Mesendoderm (in vitro differentiated cells): ENCODE measurements at places on chromosomes 12 and 14.

- DNase-seq, result no peak
Measured at GRCh38 chr12:1702713-1703112, 11.8 kb downstream of the ADIPOR2 start.

DNA sequence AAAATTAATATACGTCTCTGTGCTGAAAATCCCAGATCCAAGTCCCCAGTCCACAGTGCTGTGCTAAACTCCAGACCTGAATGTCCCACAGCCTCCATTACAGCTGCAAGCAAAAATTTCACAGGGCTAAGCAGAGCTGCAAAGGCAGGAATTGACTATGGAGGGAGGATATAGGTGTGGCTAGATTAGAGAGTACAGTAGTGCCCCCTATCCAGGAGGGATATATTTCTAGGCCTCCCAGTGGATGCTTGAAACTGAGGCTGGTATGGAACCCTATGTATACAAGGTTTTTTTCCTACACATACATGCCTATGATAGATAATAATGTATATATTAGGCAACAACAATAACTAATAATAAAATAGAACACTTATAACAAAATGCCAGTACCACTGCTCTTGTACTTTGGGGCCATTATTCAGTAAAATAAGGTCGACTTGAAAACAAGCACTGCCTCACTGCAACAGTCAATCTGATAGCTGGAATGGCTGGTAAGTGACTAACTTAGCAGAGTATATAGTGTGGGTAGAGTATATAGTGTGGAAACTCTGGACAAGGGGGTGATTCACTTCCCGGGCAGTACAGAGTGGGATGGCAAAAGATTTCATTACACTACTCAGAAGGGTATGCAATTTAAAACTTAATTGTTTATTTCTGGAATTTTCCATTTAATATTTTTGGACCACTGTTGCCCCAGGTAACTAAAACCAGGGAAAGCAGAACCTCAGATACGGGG lies 82.7 kb downstream of the C14orf132 start:
- DNase-seq, result no peak

DNA sequence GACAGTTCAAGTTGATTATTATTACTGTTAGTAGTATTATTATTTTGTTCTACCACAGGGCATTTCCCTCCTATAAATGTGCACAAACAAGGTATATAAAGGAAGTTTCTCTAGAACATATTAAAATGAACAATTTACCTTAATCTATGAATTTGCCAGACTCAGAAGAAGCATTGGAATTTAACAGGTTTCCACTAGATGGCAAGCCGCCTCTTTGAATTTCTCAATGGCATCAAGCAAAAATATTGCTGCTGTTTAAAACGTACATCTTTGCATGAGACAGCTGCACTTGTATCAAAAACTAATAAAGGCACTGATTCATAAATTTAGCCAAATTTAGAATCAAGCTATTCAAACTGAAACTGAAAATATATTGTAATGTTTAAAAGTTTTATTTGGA lies 34.6 kb upstream of the MIS18BP1 start:
- DNase-seq, result no peak

DNA sequence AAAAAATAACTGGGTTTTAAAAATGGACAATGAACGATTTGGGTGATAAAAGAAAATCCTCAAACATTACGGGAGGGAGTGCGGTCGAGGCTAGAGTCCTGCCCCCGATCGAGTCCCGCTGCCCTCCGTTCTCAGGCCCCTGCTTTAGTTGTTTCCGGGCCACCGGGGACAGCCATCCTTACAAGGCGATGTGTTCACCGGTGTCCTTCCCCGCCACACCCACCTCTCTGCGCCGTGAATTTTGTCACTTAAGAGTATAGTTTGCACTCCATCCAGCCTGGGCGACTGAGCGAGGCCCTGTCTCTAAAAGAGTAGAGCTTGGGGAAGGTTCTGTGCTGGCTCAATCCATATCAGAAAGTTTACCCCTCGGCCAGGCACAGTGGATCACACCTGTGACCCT lies 2.9 kb downstream of the ULK1 start:
- no peak for DNase-seq

DNA sequence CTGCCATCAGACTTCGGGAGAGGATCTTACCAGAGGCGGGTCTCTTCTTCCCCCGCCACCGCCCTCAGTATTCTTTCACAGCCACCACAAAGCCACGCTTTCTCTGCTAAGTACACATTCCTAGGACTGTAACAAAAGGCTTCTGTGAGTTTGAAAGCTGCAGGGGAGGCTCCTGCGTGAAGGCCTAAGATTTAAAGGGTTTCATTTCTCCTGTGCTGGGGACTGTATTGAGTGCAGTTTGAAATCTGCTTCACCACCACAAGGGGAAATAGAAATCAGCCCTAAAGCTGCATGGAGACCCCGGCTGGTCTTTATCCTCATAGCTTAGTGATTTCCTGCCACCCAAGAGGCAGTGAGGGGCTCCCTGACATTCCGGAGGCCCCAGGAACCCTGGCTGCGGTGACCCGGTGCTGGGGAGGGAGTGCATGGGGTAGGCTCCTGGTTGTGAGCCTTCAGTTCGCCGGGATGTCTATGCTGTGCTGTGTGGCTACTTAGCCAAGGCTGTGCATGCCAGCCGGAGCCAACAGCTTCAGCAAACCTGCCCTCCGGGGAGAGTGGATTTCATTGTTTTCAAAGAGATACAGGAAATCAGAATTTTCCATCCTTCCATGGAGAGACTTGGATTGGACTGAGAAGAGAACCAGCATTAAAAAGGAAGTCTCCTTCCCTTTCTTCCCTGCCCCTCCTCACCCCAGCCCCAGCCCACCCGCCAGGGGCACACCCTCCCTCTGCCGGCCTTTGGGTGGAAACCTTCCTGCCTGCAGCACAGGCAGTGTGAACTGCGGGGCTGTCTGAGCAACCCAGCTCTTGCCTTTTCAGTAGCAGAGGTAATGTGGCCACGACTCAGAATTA lies 163.3 kb downstream of the ETV6 start:
- peak; percentile 79 for DNase-seq

DNA sequence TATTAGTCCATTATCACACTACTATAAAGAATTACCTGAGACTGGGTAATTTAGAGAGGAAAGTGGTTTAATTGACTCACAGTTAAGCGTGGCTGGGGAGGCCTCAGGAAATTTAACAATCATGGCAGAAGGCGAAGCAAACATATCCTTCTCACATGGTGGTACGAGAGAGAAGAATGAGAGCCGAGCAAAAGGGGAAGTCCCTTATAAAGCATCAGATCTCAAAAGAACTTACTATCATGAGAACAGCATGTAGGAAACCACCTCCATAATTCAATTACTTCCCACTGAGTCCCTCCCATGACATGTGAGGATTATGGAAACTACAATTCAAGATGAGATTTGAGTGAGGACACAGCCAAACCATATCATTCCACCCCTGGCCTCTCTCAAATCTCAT lies 422.6 kb downstream of the MDGA2 start:
- DNase-seq, result no peak

DNA sequence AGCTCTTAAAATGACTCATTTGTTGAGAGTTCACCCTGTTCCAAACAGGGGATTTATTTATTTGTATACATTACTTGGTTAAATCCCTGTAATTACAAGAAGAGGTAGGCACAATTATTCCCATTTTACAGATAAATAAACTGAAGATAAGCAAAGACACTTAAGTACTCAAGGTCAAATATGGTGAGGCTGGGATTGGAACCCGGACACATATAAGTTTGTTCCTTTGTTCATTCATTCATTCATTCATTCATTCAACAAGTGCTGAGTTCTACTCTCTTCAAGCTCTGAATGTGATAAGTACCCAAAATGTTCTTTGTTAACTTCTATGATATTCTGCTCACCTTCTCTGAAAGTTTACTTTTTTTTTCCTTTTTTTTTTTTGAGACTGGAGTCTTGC lies 2.4 kb upstream of the TRIM9 start:
- DNase-seq, result no peak

GRCh38 chr14:30813216-30813615 lies 61.1 kb upstream of the COCH start:
- no peak for DNase-seq

DNA sequence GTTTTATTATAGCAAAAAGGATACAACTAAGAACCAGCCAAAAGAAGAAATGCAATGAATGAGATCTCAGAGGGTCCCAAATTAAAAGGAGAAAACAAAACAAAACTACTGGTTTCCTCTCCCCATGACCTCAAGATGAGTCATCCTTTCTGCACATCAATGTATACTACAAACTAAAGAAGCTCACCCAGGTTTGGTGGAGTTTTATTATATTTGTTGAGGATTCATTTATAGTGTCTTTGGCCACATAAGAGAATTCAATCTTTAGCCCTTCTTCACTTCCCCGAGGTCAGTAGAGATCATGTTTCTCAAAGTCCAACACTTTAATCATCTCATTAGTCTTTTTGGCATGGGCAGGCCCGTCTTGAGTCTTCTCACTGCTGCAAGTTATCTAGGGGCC lies 210.6 kb downstream of the SLC6A15 start:
- no peak for DNase-seq

GRCh38 chr12:75437564-75437963 lies 43.0 kb upstream of the GLIPR1 start:
- peak; percentile 68 for DNase-seq

DNA sequence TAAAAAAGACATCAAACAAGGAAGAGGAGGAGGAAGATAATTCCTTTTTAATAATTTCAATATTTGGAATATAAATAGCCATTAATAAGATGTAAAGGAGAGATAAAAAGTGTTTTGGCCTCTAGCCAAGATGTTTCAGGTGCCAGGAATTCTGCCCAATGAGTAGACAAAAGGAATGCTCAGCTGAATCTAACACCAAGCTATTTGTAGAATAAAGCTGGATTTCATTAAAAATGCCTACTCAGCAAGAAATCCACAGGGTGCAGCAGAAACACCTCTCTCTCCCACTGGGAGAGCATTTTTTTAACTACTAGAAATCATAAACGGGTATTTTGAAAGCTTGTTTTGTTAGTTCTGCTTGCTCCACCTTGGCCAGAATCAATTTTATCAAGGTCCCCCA lies 4.1 kb upstream of the STAB2 start:
- no peak for DNase-seq

GRCh38 chr12:76764856-76765255 lies 941 bp downstream of the ZDHHC17 start:
- no peak for DNase-seq

- DNase-seq, result no peak
Measured at GRCh38 chr12:75960954-75961661, 70.5 kb downstream of the PHLDA1 start.

DNA sequence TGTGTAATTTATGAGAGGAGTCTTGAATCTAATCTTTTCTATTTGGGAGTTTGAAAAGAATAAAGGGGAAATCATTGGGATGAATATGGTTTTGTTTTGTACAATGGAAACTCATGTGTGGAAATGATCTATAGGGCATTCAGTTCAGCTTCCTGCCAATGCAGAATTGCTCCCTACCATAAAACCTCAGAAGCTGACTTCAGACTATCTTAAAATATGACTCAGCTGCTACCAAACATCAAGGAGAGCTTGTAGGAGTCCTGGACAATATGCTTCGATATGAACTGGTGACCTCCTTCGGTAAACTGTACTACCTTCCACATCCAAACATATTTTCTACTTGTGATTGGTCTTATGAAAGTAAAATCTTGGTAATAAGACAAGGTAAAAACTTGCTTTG lies 160.6 kb downstream of the CAPZA3 start:
- no peak for DNase-seq

- DNase-seq, result no peak
Measured at GRCh38 chr14:70148911-70149595, 39.7 kb downstream of the SLC8A3 start.

- no peak for DNase-seq
Measured at GRCh38 chr12:85281636-85282312, 1.8 kb downstream of the ALX1 start.

- DNase-seq, result no peak
Measured at GRCh38 chr14:89178800-89179535, 238.1 kb downstream of the FOXN3 start.

GRCh38 chr12:112908548-112908947 lies 1.8 kb downstream of the OAS1 start:
- no peak for DNase-seq

- DNase-seq, result no peak
Measured at GRCh38 chr12:64009321-64010068, 165.0 kb downstream of the SRGAP1 start.

DNA sequence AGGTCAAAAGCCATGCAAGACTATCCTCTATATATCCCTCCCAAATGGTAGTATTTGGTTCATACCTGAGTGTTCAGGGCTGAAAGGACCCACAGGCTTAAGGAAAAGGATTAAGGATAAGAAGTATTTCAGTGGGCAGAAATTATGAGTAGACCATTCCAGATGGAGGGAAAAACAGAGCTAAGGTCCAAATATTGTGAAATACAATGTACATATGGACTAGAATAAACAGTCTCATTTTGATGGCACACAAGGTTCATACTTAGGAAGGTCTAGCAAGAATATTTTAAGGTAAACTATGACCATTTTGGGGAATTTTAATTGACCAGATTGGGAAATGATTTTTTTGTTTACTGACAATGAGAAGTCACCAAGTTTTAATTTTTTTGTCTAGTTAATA lies 124.6 kb downstream of the PRKD1 start:
- DNase-seq, result no peak

DNA sequence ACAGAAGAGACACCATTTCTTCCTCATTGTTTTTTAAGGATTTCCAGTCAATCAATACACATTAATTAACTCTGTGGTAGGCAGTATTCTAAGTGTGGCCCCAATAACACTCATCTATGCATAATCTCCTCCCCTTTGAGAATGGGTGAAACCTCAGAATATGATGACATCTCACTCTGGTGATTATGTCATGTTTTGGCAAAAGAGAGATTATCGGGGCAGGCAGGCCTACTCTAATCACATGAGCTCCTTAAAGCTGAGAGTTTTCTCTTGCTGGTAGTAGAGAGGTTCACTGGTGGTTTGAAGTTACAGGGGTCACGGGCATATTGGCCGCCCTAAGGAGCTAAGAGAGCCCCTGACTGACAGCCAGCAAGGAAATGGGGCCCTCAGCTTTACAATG lies 7.1 kb upstream of the LGMN start:
- no peak for DNase-seq

- peak; percentile 61 for DNase-seq
Measured at GRCh38 chr14:23365036-23365731, at the start of gene EFS. TSS of gene EFS (minus strand) at chr14:23365172. CDS start at chr14:23365025, 147 bp downstream.

- DNase-seq, result peak; percentile 43
Measured at GRCh38 chr14:68786491-68787091, 6.3 kb downstream of the ZFP36L1 start.

- no peak for DNase-seq
Measured at GRCh38 chr14:96177766-96178375, 26.8 kb upstream of the BDKRB2 start.

DNA sequence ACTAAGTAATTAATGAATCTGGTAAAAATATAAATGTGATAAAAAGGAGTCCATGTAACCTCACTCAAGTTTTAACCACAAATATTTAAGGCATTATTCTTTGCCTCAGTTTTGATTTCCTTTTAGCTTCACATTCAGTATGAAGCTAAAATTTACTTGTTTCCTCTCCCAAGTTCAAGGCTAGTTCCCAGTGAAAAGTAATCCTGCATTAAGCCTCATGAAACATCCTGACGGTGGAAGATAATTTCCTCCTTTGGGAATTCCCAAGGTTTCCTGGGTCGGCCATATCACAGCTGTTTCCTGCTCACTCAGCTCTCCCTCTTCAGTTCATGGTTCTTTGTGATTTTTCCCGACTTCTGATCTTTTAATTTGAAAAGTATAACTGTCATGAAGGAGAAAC lies 1256.8 kb upstream of the FLRT2 start:
- DNase-seq, result no peak

GRCh38 chr12:26101763-26102162 lies 23.1 kb downstream of the BHLHE41 start:
- peak; percentile 57 for DNase-seq

- no peak for DNase-seq
Measured at GRCh38 chr14:65906948-65907347, 494.4 kb downstream of the FUT8 start.
